ENCODE measurements at places on chromosomes 3 and 15.

DNA sequence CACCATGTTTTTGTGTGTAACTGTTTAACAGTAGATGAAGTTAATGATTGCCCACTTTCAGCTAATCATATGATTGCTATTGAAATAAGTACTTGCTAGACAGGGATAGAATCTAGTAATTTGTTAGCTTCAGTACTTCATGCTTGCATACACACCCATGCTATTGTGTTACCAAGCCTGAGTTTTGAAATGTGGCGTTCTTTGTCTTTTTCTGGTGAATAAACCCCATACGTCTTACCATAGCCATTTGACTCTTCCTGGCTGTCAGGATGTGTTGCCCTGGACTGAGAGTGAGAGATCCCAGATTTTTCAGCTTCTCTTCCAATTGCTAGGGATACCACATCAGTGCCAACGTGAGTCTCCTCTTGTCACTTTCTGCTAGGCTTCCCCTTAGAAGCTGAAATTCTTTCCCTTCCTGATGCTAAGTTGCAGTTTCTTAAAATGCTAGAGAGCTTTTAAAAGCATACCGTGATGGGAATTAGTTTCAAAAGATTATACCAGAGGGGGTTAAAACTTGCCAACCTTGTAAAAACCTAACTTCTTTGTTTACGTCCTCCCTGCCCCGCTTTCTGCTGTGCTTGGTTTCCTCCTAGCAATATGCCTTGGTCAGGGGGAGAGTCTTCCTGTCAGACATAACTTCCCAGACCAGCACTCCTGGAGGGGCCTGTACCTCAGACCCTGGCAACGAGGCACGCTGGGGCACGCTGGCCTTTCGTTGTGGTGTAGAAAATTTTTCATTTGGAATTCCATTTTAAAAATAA, 62.9 kb upstream of the ULK4 start:
- no peak for DNase-seq

- peak; percentile 55 for DNase-seq
Measured at GRCh38 chr15:89781891-89782618, 5.9 kb downstream of the MESP2 start.

DNA sequence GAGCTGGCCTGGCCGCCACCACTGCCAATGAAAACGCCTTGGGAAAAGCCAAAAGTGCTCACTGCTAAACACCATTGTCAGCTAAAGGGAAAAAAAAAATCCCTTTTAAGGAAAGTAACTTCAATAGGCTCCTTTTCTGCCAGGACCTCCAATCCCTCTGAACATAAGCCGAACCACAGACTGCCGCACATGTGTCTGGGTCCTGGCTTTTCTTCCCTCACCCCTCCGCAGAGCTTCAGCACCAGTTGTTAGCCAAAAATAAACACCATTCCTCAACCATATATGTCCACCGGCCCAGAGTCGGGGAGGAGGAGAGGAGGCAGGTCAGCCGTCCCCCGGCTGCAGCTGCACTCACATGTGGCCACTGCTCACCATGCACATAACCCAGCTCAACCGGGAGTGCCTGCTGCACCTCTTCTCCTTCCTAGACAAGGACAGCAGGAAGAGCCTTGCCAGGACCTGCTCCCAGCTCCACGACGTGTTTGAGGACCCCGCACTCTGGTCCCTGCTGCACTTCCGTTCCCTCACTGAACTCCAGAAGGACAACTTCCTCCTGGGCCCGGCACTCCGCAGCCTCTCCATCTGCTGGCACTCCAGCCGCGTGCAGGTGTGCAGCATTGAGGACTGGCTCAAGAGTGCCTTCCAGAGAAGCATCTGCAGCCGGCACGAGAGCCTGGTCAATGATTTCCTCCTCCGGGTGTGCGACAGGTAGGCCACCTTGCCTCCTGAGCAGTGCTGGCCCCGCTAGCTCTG, at the start of gene FBXL22:
Gene FBXL22, plus strand, starts transcription at position 350 of the 753 bp plus-strand sequence. Its CDS starts 6 bp downstream, at position 356.
- DNase-seq = peak; percentile 47

- no peak for DNase-seq
Measured at GRCh38 chr3:46851364-46852333, 11.6 kb downstream of the MYL3 start.

DNA sequence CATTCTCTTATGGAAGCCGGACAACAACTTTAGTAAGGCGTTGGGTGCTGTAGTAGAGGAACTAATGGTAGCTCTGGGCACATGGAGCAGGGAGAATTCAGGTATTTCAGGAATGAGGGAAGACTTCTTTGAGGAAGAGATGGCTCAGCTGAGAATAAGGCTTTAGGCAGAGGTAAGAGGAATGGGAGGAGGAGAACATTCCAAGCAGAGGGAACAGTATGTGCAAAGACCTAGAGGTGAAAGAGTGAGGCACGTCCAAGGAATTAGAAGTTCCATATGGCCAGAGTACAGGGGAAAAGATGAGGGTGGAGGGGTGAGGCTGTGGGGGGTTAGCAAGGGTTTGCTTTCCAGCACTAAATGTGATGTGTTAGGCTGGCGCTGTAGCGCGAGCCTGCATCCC, 1.6 kb upstream of the SV2B start:
- DNase-seq = no peak

- no peak for DNase-seq
Measured at GRCh38 chr3:126488185-126488584, 12.5 kb upstream of the ZXDC start.

DNA sequence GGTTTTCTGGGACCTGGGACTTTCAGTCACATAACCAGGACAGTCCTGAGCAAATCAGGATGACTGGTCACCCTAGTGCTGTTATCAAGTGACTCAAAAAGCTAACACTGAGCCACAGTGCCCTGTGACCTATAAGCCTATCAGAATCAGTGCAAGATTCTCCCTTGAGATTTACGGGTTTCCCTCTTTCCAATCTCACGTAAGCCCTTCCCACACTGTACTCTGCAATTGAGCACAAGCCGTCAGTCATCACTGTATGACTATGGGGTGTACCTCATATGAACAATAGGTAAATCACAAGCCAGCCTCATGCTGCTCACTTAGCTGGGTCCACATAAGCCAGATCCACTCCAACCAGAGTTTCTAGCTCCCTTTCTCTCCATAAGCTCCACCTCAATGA, 21.0 kb upstream of the CLDN18 start:
- DNase-seq = no peak

DNA sequence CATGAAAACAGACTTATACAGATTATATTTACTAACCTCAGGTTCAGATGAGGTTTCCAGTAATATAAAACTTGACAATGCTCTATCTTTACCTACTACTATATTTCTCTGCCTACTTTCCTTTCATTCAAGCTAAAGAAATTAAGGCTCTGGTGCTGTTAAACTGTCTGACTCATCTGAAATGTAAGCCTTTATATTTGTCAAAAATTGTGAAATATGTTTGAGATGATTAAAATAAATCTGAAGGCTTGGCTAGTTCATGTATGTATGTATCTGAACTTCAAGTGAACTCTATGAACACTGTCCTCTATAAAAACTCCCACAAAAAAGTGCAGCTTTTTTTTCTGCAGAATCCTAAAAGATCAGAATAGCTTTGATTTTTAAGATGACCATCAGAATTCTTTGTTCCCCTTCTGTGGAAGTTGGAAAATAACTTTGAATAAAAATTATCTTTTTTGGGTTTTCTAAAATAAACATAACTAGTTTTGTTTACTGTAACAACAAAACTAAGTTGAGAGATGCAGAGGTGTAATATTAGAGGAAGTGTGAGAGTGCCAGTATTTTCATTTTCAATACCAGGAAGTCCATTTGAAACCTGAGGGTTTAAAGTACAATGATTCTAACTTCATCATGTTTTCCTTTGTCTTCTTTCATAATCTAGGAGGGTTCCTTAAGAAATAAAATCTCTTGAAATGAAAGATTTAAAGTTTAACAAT, 42.2 kb downstream of the ILDR1 start:
- DNase-seq = no peak

GRCh38 chr3:55686426-55687254, 199.5 kb upstream of the WNT5A start:
- DNase-seq = no peak

DNA sequence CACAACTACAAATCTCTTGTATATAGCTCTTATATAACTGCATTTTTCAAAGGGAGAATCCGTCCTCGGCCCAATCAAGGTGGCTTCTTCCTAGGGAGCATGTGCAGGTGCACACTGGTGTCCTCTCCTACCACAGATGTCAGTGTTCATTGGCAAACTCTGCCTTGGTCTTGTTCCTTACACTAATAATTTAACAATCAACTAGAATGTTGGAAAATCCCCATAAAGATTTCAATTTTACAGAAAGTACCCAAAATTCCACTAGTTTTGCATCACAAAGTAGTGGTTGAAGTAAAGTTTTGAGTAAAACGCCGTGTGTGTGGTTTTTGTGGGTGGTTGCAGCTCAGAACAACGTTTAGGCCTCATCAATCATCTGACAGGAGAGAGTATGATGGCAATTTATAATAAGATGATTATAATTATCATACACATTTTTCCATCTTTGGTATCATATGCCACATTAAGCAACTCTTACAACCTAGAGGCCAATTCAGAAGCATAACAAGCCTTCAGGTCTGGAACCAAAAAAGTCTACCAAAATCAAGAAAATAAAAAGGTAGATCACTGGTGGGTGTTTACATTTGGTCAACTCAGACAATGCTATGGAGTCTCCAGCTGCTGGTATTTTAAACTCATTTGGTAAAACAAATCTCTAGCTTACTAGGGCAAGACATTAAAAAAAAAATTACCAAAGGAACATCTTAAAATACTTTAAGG, 128.9 kb upstream of the BHLHE40 start:
- no peak for DNase-seq

DNA sequence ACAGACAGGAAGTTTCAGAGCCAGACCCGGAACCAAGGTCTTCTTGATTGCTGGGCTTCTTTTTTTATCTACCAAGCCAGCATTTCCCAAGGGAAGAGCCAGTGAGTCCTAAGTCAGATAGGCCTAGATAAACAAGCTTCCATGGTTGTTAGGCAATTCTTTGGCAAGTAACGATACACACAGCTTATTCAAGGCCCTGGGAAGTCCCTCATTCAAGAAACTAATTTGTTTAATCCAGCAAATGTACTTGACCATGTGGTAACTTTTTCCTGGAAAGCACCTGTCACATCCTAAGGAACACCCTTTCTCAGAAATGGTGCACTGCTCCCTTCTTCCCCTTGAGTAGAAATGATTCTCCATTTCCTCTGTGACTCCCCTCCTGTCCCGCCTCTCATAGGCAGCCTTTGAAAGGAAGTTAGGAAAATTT, 209.9 kb downstream of the ITPR1 start:
- no peak for DNase-seq

DNA sequence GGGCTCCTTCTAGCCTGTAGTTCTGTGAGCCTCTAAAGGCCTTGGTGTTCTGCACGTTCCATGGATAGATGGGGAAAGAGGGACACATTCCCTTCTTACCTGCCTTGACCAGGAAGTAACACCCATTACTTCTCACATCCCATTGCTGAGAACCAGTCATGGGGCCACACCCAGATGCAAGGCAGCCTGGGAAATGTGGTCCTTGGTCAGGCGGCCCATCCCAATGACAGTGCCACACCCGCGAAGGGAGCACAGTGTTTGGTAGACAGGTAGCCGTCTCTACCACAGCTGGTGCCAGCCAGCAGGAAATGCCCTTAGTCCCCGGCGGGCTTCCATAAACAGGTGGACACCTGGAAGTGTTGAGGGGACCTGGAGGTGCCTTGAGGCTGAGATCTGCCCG, 23.2 kb upstream of the LCTL start:
- DNase-seq = no peak

- DNase-seq = no peak
Measured at GRCh38 chr15:35827141-35827540, 281.2 kb upstream of the DPH6 start.

DNA sequence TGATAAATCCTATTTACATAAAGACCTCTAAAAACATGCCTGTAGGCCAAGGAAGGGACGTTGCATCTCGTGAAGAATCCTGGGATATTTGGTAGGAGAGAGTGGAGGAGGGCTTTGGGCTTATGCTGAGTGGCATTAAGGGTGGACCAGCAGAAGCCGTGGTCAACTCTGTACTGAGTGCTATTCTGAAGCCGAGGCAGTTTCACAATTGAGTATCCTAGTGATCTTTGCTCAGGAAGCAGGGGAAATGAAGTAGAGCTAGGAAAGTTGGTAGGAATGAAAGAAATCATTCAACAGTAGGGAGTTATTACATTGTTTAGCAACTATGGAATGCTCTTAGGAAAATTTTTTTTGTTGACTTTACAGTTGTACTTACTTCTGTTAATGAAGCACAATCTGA, 24.2 kb downstream of the MCTP2 start:
- DNase-seq = no peak

GRCh38 chr15:63331456-63331855, 50.2 kb downstream of the CA12 start:
- no peak for DNase-seq

DNA sequence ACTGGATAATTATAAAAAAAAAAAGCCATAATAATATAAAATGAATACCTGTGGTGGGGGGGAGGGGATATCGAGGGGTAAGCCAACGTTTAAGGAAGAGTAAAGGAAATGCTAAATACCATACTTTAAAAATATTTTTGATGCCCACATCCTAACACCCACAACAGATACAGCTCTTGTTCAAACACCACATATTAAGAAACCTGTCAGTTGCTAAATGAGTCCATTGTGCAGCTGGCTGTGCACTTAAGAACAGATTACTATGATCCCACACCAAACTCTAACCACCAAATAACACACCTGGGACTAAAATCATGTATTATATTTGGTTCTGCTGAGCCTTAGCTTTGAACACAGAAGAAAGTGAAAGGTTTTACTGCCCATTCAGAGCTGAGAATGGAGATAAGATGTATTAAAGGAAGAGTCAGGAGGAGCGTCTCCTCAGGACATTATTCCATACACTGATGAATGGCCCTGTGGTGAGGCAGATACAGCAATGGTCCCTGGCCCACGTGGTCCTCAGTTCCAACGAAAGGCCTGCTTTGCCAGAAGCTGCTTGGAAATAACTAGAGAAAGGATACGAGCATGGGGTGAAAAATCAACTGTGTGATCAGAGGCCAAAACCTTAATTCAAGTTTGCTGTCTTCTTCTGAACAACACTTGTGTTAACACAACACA, 515.4 kb downstream of the FOXP1 start:
- DNase-seq = no peak

DNA sequence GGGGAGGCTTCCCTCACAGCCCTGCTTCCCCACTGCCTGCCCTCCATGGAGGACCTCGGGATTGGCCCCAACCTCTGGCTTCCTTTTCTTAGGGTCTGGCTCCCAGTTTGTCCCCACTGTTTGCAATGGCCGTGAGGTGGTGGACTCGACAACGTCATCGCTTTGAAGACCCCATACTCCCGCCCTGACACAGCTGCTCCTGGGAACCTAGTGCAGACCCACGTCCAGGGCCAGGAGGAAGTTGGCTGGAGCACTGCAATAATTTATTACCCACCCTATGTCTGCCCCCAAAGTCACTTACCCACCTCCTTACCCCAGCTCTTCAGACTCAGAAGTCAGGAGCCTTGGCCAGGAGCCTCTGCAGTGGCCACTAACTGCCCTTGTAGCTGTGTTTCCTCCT, 11.1 kb downstream of the GRM2 start:
- peak; percentile 3 for DNase-seq

- peak; percentile 68 for DNase-seq
Measured at GRCh38 chr3:156675830-156676767, 1.7 kb downstream of the TIPARP start.

GRCh38 chr15:98174286-98174685, 213.8 kb downstream of the ARRDC4 start:
- no peak for DNase-seq

All from AG08396 (cell line).